ENCODE measurements at places on chromosomes 13 and 19. TPM values are rescaled to one million over a fixed set of nuclear protein-coding genes. Genes with fewer than 3 reads are reported as not detected.
A peak's percentile ranks its signal among the peaks of the same experiment; 100 is the strongest.

- no peak for DNase-seq
Measured at GRCh38 chr13:52659340-52659739, 6.7 kb downstream of the SUGT1 start.

FGF14 gene
- 0.11 TPM for total RNA-seq

- peak; percentile 56 for DNase-seq
Measured at GRCh38 chr19:33628921-33629825, 7.4 kb downstream of the CHST8 start.

DNA sequence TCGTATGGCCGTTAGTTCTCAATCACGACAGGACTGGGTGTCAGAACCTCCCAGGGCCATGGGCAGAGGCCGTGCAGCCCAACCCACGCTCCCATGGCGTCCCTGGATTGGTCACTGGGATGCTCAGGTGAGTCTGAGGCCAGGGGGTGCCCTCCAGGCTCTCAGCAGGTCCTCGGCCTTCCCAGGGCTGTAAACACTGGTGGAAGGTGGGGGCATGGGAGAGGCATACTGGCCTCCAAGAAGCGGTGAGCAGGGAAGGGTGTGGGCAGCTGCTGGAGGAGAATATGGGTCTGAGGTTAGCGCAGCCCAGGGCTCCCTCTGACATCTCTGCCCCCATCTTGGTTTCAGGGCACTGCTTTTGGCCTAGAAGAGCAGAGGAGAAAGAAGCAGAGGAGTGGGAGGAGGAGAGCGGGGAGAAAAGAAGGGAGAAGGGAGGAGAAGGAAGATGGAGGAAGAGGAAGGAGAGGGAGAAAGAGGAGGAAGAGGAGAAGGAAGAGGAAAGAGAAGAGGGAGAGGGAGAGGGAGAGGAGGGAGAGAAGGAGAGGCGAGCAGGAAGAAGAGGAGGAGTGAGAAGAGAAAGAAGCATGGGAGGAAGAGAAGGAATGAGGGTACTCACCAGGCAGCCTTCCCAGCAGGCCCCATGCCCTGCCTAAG, 62.3 kb downstream of the CEBPG start:
- no peak for DNase-seq

DNA sequence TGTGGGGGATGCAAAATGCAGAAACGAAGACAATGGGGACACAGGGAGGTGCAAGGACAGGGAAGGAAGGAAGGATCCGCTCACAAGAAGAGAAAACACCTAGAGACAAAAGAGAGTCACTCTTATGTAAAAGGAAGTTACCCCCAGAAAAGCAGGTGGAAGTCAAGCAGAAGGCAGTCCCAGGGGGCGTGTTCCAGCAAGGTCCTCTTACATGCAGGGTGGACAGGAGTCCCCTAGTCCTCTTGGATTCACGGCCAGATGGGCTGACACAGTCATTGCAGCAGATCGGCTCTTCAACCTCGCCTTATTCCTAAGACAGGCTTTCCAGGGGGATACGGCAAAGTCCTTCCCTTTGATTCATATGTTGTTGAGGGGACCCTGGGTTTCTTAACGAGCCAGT, 83.9 kb upstream of the SPATA13 start:
- no peak for DNase-seq

DNA sequence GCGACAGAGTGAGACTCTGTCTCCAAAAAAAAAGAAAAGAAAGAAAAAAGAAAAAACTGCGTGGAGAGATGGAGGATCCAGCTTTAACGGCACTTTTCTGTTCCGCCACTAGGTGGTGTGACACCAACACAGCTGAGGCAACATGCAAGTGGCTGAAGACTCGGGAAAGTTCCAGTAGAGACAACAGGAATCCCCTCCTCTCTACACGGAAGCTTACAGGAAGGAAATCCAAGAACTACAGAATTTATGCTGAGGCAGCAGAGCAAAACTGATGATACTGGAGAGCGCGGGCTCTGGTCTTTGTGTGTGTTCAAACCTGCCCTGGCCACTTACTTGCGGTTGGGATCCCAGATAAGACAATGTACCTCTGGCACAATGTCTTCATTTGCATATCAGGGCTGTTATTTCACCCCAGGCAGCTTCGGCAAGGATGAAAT, 9.9 kb downstream of the RANBP3 start:
- peak; percentile 88 for DNase-seq

OLFM2 gene
- total RNA-seq = 63.4 TPM

- DNase-seq = no peak
Measured at GRCh38 chr19:31666126-31666525, 316.9 kb upstream of the TSHZ3 start.

ZNF541 gene
- not detected for total RNA-seq

DNA sequence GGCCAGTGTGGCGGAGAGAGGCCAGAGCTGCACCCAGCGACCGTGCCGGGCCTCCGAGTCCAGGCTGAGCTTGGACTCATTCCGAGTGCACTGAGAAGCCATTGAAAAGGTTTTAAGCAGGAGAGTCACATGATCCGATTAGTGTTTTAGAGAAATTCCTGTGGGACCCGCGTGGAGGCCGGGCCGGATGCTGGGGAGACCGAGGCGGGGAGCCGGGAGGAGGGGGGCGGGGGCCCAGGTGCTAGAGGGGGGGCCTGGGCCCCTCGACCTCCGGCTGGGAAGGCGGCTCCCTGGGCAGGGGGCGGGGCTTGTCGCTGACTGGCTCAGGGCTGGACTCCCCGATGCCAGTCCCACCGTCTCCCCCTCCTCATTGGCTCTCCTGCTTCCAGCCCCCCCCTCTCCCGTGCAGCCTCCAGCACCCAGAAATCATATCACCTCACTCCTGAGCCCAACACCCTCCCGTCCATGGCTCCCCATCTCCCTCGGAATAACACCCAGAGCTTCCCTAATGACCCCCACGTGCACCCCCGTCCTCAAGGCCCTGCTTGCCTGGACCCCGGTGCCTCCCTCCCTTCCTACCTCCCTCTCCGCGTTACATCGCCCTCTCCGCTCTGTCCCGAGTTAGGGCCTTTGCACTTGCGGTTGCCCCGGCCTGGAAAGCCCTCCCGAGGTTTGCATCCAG, 5.2 kb upstream of the ZNF579 start:
- peak; percentile 96 for DNase-seq

DNA sequence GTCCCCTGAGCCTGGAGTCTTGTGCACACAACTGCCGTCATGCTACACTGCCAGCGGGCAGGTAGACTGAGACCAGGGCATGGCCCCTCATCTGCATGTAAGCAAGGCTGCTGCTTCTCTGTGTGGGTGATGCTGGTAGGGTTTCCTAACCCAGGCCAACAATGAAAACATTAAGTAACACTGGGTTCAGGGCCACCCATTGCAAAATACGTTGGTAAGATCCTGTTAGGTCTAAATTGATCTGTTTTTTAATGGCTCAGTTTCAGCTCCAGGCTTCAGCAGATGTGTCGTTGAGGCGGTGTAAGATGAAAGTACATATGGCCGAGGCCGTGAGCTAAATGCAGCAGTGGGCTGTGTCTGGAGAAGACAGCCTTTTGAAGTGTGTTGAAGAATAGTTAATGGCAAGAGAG, 383.4 kb downstream of the IRS2 start:
- DNase-seq = no peak
